ENCODE measurements at places on chromosomes 13 and 19. TPM values are rescaled to one million over a fixed set of nuclear protein-coding genes. Genes with fewer than 3 reads are reported as not detected.

Gene LRRC63
- total RNA-seq: not detected

DNA sequence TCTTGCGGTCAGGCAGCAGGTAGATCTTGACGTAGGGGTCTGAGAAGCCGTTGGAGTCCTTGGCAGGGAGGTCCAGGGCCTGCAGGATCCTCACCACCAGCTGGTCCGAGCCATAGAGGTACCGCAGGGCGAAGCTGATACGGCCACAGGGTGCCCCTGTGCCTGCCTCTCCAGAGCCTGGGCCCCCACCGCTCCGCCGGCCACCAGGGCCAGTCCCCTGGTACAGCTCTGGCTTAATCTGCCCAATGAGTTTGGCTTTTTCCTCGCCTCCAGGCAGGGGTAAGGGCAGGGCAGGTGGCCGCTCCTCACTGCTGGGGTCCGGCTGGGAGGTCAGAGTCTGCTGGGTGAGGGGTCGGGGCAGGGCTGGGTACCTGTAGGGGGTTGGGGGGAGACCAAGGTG lies 9.9 kb downstream of the SYT3 start:
- no peak overlapping the region for H3K27ac ChIP-seq
- no peaks in the 10 kb centered on the region for H3K36me3 ChIP-seq
- no peak overlapping the region for H3K4me3 ChIP-seq
- no peaks in the 10 kb centered on the region for H3K27me3 ChIP-seq

- peaks cover 39% of the 10 kb centered on the region for H3K27me3 ChIP-seq
- no peaks in the 10 kb centered on the region for H3K36me3 ChIP-seq
- H3K4me1 ChIP-seq: no peaks in the 10 kb centered on the region
Measured at GRCh38 chr19:51637362-51637978, 7.3 kb upstream of the SIGLEC5 start.

- no peak overlapping the region for H3K4me3 ChIP-seq
- H3K36me3 ChIP-seq: no peaks in the 10 kb centered on the region
- peaks cover 3% of the 10 kb centered on the region for H3K4me1 ChIP-seq
- H3K27ac ChIP-seq: no peak overlapping the region
- H3K27me3 ChIP-seq: no peaks in the 10 kb centered on the region
Measured at GRCh38 chr13:74289861-74290773, 155.9 kb upstream of the KLF12 start.

DNA sequence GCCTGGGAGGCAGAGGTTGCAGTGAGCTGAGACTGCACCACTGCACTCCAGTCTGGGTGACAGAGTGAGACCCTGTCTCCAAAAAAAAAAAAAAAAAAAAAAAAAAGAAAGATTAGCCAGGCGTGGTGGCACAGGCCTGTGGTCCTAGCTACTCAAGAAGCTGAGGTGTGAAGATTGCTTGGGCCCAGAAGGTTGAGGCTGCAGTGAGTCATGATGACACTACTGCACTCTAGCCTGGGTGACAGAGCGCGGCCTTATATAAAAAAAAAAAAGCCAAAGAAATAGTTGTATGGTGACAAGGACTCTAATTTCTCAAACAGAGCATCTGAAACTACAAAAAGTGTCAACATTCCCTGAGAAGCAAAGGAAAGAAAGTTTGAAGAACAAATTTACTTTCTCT lies 3.4 kb downstream of the PBX4 start:
- no peak overlapping the region for H3K4me3 ChIP-seq
- peak; percentile 66 for DNase-seq
- H3K36me3 ChIP-seq: no peaks in the 10 kb centered on the region
- H3K4me1 ChIP-seq: peaks cover 81% of the 10 kb centered on the region
- peak overlapping the region; percentile 42 for H3K27ac ChIP-seq

DNA sequence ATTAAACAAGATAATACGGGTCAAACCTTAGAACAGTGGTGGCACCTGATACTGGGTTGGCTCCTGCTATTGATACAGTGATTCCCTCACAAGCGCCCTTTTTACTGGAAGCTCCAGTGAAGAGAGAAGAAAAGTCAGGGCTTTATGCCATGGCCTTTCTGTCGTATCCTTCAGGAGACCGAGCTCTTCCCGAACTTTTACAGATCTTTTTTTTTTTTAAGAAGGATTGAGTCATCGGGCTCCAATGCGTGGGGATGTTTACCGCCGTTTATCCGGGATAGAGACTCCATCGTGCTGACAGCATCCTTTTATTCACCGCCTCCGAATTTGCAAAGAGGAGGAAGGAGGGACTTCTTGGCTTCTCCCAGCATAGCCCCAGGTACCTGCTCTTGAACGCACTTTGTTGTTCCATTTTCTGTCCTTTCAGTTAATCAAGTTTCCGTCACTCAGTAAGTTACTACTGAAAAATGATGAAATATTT lies 574 bp downstream of the ZNF227 start:
- no peaks in the 10 kb centered on the region for H3K27me3 ChIP-seq
- peaks cover 4% of the 10 kb centered on the region for H3K4me1 ChIP-seq
- H3K36me3 ChIP-seq: peaks cover 13% of the 10 kb centered on the region
- no peak for DNase-seq

DNA sequence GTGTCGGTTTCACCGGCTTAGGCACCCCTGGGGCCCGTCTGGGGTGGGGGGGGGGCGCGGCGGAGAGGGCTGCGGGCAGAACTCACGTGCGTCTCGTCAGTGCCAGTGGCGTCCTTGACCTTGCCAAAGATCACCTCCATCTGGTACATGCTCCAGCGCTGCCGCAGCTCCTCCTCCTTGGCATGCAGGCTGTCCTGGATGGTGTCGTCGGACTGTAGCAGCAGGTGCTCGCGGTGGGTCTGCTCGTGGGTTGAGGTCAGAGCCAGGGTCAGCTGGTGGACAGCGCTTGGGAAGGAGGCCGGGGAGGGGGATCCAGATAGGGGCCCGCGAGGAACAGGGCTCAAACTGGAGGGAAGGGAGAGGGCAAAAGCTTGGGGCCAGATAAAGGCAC lies 4.7 kb upstream of the RGL3 start:
- no peaks in the 10 kb centered on the region for H3K36me3 ChIP-seq
- no peak overlapping the region for H3K4me3 ChIP-seq
- no peaks in the 10 kb centered on the region for H3K27me3 ChIP-seq
- peaks cover 11% of the 10 kb centered on the region for H3K4me1 ChIP-seq
- H3K27ac ChIP-seq: no peak overlapping the region

Gene RFPL4A
- total RNA-seq: not detected

Gene MCF2L
- 19.3 TPM for total RNA-seq

Gene CEBPA
- 7.0 TPM for total RNA-seq

- peaks cover 14% of the 10 kb centered on the region for H3K36me3 ChIP-seq
- DNase-seq: no peak
- peaks cover 10% of the 10 kb centered on the region for H3K4me1 ChIP-seq
Measured at GRCh38 chr13:41356786-41357185, 45.7 kb downstream of the NAA16 start.

DNA sequence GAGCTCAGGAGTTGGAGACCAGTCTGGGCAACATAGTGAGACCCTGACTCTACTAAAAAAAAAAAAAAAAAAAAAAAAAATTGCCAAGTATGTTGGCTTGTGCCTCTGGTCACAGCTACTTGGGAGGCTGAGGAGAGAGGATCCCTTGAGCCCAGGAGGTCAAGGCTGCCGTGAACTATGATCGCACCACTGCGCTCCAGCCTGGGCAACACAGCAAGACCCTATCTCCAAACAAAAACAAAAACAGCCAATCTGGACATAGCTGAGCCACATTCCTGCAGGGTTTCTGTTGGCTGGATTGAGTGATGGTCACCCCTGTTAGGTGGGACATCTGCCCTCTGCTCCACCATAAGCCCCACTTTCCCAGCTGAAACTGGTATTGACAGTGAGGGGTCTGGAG lies 13.6 kb upstream of the ANGPTL8 start:
- peaks cover 14% of the 10 kb centered on the region for H3K36me3 ChIP-seq
- no peak overlapping the region for H3K27ac ChIP-seq
- peaks cover 8% of the 10 kb centered on the region for H3K4me1 ChIP-seq
- no peak overlapping the region for H3K4me3 ChIP-seq
- no peak for DNase-seq
- no peaks in the 10 kb centered on the region for H3K27me3 ChIP-seq

Gene WASF3
- total RNA-seq: 3.4 TPM

Gene PCDH17
- total RNA-seq: 0.02 TPM

DNA sequence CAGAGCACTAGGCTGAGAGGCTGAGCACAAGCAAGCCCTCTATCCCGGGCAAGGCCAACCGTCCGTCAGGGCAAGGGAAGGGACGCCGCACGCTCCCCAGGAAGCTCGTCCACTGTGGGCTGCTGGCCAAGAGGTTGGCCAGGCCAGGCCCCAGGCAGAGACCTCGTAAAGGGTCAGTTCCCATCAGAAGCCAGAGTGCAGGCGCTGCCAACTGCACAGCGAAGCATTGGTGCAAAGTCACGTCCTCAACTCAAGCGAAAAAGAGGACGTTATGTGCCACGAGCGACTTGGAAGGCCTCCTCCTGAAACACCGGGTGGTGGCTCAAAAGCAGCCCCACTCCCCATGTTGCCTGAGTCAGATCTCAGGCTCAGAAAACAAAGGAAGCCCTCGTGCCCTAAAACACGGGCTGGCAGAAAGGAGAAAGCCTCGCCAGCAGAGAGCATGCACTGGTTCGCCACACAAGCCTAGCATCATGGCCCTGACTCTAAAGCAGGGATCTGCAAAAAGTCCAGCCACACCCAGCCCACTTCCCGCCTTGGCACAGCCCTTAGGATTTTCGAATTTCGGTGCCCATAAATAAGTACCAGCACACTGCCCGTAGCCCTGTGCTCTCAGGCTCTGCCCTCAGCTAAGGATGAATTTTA lies 4.7 kb downstream of the AKAP8 start:
- no peaks in the 10 kb centered on the region for H3K27me3 ChIP-seq
- H3K36me3 ChIP-seq: peaks cover 30% of the 10 kb centered on the region
- H3K4me1 ChIP-seq: peaks cover 10% of the 10 kb centered on the region
- no peak overlapping the region for H3K4me3 ChIP-seq

- H3K27me3 ChIP-seq: no peaks in the 10 kb centered on the region
- peaks cover 37% of the 10 kb centered on the region for H3K4me1 ChIP-seq
- no peak for DNase-seq
- H3K4me3 ChIP-seq: peak overlapping the region; percentile 95
Measured at GRCh38 chr19:12668932-12669269, 2.3 kb downstream of the WDR83 start.

Gene TSC22D1
- 268 TPM for total RNA-seq

- H3K4me3 ChIP-seq: peak overlapping the region; percentile 51
- no peak overlapping the region for H3K27ac ChIP-seq
- no peaks in the 10 kb centered on the region for H3K36me3 ChIP-seq
- no peaks in the 10 kb centered on the region for H3K27me3 ChIP-seq
Measured at GRCh38 chr13:109100705-109101304, 471.4 kb downstream of the MYO16 start.

- H3K4me1 ChIP-seq: no peaks in the 10 kb centered on the region
- peaks cover 47% of the 10 kb centered on the region for H3K36me3 ChIP-seq
- H3K27me3 ChIP-seq: no peaks in the 10 kb centered on the region
- DNase-seq: no peak
- no peak overlapping the region for H3K27ac ChIP-seq
Measured at GRCh38 chr19:19501798-19502197, 13.6 kb downstream of the TSSK6 start.

Gene F2RL3
- total RNA-seq: 0.10 TPM

Gene KLK15
- total RNA-seq: not detected

- no peak for DNase-seq
- no peak overlapping the region for H3K4me3 ChIP-seq
- H3K36me3 ChIP-seq: no peaks in the 10 kb centered on the region
- H3K27me3 ChIP-seq: no peaks in the 10 kb centered on the region
Measured at GRCh38 chr13:77876176-77876575, 42.5 kb downstream of the EDNRB start.

Gene ERVV-1
- total RNA-seq: not detected

Gene FAM216B
- total RNA-seq: not detected

Gene ZNF579
- 24.1 TPM for total RNA-seq

DNA sequence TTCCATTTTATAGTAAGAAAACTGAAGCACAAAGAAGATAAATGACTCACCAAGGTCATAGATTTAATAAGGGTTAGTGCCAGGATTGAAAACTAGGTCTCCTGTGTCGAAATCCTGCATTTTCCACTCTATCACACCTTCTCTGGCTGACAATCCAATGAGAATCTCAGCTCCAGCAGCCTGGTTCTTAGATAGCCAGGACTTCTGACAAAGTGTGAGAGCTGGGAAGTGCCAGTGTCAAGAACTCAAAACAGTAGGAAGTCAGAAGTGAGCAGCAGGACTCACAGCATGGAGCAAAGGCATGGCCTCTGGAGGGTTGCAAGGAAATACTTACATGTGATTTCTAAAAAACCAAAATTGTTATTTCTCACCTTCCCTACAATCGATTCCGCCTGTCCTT lies 24.3 kb downstream of the KCTD12 start:
- H3K4me3 ChIP-seq: no peak overlapping the region
- H3K27me3 ChIP-seq: 0 out of 2 replicates have a peak, but pooled peaks cover 8% of the 10 kb centered on the region
- no peak overlapping the region for H3K27ac ChIP-seq
- no peak for DNase-seq
- no peaks in the 10 kb centered on the region for H3K36me3 ChIP-seq

- no peak overlapping the region for H3K27ac ChIP-seq
- no peak overlapping the region for H3K4me3 ChIP-seq
- H3K27me3 ChIP-seq: no peaks in the 10 kb centered on the region
Measured at GRCh38 chr13:75285310-75285709, 196.7 kb downstream of the TBC1D4 start.

GRCh38 chr19:21586311-21587116 lies 81.1 kb downstream of the ZNF429 start:
- no peaks in the 10 kb centered on the region for H3K4me1 ChIP-seq
- no peak overlapping the region for H3K27ac ChIP-seq
- H3K27me3 ChIP-seq: no peaks in the 10 kb centered on the region
- H3K4me3 ChIP-seq: no peak overlapping the region

GRCh38 chr19:48318286-48318987 lies 6.9 kb upstream of the EMP3 start:
- H3K27ac ChIP-seq: no peak overlapping the region
- H3K36me3 ChIP-seq: no peaks in the 10 kb centered on the region
- no peak for DNase-seq
- no peaks in the 10 kb centered on the region for H3K27me3 ChIP-seq
- peaks cover 23% of the 10 kb centered on the region for H3K4me1 ChIP-seq
- H3K4me3 ChIP-seq: no peak overlapping the region

Gene AKAP8L
- total RNA-seq: 106 TPM

GRCh38 chr19:11902228-11902627 lies 14.6 kb downstream of the ZNF69 start:
- no peaks in the 10 kb centered on the region for H3K27me3 ChIP-seq
- DNase-seq: no peak
- no peaks in the 10 kb centered on the region for H3K4me1 ChIP-seq
- no peak overlapping the region for H3K27ac ChIP-seq
- no peaks in the 10 kb centered on the region for H3K36me3 ChIP-seq
- H3K4me3 ChIP-seq: no peak overlapping the region

Gene ZNF93
- total RNA-seq: not detected

Measured in HCT116 (cell line).